ENCODE measurements at places on chromosomes 6 and 20.

GRCh38 chr6:139942331-139942730 lies 567.9 kb upstream of the CITED2 start:
- DNase-seq = no peak

DNA sequence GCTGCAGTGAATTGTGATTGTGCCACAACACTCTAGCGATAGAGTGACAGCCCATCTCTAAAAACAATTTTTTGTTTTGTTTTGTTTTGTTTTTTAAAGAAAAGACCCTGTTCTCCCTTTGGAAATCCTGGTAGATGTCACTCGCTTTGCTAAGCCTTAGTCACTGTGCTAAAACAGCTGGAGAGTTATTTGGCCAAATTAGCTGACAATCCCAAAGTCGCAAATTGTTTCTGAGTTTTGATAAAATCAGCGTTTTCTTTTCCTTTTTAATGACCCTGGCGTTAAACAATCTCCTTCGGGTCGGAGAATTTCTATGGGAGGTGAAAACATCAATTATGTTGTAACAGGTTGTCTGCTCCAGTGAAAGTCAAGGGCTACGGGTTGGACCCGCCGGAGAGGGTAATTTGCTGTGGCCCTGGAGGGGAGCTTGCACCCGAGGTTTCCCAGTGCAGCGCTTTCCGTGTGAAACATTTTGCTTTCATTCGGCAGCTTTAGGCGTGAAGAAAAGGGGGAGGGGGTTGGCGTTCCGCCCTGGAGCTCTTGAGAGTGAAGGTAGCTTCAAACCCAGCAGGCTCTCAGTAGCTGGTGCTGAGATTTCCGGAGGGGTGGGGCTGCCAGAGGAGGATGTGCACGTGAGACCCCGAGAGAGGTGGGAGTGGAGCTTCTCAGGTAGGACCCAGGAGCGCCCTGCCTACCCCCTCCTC lies 296.6 kb downstream of the PHACTR1 start:
- no peak for DNase-seq

DNA sequence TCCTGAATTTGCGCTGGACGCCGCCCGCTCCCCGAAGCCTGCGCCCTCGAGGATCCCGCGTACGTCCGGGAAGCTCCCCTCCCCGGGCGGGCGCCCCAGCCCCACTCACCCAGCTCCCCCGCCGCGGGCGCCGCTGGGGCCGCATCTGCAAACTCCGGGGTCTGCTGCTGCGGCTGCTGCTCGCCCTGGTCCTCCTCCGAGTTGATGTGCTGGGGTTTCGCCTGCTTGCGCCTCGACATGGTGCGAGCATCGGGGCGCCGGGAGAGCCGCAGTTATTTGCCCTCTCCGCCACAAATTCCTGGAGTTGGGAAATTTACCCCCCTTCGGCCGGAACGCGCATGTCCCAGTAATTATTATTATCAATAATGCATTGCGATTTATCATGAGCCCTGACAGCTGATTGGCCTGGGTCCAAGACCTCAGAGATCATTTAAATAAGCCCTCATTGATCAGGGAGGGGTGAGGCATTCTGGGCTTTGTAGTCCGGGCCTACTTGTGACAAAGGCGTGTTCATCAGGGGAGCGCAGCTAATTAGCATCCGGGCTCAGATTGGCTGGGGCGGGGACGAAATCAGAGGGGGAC lies at the start of gene SALL4:
Gene SALL4 (minus strand): TSS at position 352 of the 582 bp plus-strand sequence. CDS start 113 bp downstream, at position 239.
- DNase-seq = no peak

- DNase-seq = no peak
Measured at GRCh38 chr6:36069573-36069972, 42.0 kb downstream of the MAPK14 start.

DNA sequence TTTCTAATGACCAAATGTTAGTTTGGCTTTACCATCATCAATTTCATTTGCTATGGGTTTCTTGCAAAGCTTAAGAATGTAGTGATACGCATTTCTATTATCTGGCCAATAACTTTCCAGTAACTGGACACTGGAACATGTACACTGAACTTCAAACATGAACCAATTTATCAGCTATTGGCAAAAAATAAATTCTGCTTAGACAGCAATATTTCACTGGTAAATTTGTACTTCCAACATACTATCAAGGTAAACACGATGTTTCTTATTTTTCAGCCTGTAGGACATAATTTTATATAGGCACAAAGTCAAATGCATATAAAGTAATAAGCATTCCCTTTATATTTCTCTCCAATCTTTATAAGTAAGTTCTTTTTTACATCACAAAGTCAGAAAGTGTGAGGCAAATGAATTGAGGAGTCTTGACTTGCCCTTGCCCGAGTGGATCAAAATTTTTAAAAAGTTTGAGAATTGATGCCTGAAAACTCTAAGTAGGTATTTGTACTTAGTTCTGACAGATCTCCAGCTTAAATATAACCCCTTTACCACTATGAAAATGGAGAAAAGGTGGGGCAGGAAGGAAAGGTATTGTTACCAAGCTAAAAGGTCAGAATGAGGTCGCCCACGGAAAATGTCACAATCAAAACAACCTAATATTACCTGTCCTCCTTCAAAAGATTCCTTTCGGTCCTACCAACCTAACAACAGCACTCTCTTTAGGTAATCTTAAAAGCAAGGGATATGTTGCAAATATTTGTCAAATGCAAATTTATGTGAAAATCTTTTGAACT lies 41.3 kb downstream of the STK38 start:
- no peak for DNase-seq

- no peak for DNase-seq
Measured at GRCh38 chr6:115610696-115611095, 450.0 kb downstream of the FRK start.
